Stimulated activated CD8-positive, alpha-beta memory T cell treated with anti-CD3 and anti-CD28 coated beads, Interleukin-7, amount 100 ng/mL, for 1 hour (primary cell): ENCODE measurements at places on chromosomes 3 and 15.
A peak's percentile ranks its signal among the peaks of the same experiment; 100 is the strongest.

- no peak for DNase-seq
These were observed 42.9 kb upstream of the MITF start for GRCh38 chr3:69696367-69696766.

GRCh38 chr3:188390343-188390718, 236.4 kb downstream of the LPP start:
- no peak for DNase-seq

GRCh38 chr3:144270100-144270499, 298.5 kb downstream of the DIPK2A start:
- DNase-seq = no peak

DNA sequence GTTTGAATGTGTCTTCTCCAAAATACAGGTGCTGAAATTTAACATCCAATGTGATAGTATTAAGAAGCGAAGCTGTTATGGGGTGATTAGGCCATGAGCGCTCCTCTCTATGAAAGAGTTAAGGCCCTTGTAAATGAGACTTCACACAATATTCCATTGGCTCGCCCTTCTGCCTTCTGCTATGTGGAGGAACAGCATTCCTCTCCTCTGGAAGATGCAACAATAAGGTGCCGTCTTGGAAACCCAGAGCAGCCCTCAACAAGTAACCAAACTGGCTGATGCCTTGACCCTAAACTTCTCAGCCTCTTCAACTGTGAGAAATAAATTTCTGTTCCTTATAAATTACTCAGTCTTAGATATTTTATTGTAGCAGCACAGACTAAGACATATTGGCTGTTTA, 874.6 kb downstream of the ROBO1 start:
- DNase-seq = no peak

GRCh38 chr3:43154980-43155379, 49.1 kb upstream of the POMGNT2 start:
- DNase-seq = no peak

DNA sequence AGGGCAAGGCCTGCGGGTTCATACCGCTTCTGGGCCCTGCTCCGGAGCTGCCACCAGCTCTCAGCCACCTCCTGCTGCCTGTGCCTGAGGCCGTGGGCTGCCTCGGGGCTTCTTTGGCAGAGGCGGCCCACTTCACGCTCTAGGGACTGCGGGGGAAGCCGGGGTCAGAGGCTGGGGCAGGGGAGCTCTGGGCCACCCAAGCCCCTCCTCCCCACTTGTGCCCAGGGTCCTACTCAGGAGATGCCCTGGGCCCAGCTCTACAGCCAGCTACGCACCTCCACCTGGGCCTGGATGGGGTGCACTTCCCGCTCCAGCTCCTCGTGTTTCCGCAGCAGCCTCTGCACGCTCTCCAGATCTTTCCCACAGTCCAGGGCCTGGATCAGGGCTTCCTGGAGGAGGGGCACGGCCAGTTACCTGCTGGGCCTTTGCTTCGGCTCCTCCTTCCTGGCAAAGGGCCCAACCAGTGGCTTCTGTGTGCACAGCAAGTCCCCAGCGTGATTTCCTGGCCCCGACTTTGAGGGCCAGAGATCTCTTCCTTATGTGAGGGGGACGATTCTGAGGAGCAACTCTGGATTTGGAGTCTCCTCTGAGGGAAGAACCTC, 24.0 kb downstream of the PLA2G4B start:
- DNase-seq = no peak

- no peak for DNase-seq
These were observed 32.6 kb upstream of the CHRNA7 start for GRCh38 chr15:31997711-31998110.

DNA sequence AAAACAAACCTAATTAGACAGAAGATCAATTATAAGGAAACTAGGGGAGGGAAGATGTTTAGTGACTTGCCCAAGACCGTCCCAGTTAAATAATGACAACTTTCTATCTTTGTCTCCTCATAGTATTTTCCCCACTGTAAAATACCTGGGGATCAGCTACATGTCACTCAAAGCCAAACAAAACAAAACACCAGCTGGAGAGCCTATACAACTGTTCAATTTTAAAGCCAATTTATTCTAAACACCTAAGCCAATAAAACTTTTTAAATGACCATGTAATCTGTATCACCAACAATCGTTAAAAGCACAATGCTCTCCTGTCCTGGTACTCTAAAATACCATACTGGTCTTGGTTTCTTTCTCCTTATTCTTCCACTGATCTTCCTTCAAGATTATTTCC, 168.4 kb downstream of the STAG1 start:
- no peak for DNase-seq

GRCh38 chr3:195087328-195087727, 183.6 kb downstream of the XXYLT1 start:
- no peak for DNase-seq

DNA sequence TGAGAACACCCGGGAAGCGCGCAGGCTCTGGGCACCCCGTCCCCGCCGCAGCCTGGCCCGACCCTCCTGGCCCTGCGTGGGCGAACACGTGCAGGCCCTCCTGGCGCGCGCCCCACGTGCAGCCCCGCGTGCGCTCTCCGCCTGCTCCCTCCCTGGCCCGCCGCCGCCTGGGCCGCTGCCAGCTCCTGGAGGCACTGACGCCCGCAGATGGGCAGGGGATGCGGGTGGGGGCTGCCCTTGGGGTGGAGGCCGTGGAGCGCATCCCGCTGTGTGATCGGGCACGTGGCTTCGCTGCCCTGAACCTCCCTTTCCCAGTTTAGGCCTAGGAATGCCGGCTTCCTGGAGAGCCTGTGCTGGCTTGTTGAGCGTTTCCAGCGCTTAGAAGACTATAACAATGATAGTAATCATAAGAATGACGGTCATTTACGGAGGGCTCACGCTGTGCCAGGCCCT, 104.6 kb upstream of the SLC6A6 start:
- DNase-seq = no peak

DNA sequence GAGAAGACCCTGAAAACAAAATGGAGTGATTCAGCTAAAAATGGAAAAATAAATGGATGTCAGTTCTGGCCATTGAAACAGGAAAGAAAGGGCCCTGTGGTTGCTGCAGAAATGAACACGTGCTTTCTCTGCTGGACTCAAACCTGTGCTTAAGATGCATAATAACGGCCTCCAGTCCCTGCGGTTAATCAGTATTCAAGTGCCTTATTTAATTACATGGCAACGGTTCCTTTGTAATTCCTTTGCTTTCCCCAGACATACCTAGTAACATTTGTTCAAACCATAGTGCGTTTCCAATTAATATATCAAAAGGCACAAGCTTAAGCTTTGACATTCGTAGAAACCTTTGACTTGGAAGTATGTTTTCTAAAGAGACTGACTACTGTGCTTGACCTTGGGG, 428.3 kb downstream of the GABRG3 start:
- no peak for DNase-seq

- no peak for DNase-seq
These were observed 24.2 kb upstream of the TM4SF4 start for GRCh38 chr3:149450281-149450680.

- no peak for DNase-seq
These were observed 36.0 kb downstream of the PARP14 start for GRCh38 chr3:122716667-122717066.

DNA sequence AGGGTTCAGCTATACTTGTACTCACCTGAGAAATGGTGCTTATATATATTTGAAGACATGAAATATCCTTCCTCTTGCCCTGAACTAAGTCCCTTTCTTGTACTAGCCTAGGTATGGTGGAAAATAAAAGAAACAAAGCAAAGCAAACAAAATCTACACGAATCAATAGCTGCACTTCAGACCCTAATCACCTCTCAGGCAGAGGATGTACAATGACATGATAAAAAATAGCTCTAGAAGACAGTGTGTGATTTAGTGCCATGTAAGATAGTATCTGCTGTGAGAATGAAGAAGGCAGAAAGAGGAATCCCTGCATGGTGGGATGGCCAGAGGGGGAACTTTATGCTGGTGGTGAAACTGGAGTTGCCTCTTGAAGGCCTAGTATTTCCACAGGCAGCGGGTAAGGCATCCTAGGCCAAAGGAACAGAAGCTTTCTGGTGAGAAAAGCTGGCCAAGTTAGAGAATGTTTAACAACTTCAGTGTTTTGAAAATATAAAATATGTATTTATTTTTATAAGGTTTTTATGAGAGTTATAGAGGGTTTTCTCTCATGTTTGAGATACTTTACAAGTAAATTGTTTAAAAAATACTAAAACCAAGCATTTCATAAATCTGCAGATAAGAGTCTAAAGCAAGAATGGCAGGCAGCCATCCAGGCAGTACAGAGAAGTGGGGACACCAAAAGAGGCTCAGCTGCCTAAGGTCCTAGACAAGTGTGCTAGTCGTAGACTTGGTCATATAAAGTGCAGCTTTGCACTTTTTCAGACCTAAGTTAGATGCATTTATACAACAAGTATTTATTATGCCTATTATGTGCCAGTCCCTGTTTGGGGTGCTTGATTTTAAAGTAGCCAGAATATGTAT, 14.9 kb downstream of the LEKR1 start:
- no peak for DNase-seq

DNA sequence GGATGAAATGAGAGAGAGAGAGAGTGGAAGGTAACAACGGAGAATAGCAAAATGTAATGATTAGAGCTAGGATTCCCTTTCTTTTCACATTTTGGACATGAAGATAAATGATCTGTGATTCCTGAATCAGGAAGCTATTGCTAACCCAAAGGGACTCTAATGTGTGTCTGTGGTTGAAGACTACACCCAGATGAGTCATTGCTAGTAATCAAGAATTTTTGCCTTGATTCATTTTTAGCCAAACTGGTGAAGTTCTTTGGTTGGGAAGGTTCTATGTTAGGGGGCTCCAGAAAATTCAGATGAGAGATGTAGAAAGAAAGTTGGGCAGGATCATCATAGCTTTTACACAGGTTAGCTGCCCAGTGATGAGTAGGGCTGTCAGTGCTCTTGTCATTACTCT, 116.4 kb downstream of the DUT start:
- DNase-seq = no peak

GRCh38 chr3:162780313-162780712, 1283.7 kb downstream of the OTOL1 start:
- no peak for DNase-seq

DNA sequence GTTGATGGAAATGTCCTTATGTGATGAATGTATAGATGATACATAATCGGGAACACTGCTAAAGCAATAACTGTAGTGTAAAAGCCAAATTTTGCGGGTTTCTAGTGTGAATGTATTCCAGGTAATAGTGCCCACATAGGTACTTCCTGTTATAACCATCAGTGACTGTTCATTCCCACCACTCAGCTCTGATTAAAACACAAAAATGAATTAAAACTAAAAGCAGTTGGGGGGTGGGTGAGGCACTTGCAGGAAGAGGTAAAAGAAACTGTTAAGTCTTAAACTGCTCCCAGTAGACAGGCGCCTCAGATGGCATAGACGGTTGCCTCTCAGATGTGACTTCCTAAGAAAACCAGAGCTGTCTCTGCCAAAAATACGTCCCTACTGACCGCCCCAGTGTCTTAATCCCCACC, 893 bp upstream of the MTHFS start:
- DNase-seq = no peak

DNA sequence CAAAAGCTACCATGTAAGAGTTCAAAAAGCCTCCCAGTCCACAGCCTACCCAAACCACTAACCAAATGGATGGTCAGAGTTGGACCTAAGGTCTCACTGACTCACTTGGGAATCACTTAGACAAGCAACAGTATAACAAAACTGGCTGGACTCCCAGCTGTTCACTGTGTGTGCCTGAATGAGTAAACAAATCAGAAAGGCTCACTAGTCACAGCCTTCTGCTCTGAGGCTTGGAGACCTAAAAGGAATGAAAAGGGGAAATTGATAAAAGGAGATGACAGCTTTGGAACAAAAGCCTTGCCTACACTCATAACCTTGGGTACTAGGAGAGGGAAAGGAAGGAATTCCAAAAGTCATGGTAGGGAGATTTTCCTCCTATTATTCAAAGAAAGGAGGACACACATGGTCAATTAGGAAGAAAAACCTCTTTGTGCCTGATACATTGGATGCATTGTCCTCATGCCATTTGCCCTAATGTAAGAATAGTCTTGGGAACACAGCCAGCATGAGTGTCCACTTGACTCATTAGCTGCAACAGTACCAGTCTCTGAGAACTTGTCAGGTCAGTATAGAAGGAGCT, 92.3 kb downstream of the FRMD5 start:
- DNase-seq = no peak

GRCh38 chr3:194344012-194344411, 7.1 kb downstream of the CPN2 start:
- DNase-seq = peak; percentile 55

- DNase-seq = no peak
These were observed 288.9 kb downstream of the EFHB start for GRCh38 chr3:19645093-19645492.

DNA sequence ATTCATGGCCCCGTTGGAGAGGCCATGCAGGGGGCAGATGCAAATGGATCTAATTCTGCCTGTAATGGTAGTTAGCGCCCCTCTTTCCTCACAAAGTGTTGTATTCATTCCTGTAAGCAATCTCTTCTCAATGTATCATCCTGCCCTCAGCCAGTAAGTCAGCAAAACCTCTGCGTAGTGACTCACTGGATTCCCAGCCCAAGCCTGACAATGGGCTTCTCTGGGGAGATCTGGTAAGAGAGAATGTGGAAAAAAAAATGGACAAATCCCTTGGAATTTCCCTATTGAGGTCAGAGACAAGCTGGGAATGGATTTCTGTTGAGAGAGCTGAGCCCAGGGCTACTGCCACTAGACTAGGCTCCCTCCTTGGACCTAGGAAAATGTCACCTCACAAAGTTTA, 25.4 kb downstream of the ADPGK start:
- no peak for DNase-seq

DNA sequence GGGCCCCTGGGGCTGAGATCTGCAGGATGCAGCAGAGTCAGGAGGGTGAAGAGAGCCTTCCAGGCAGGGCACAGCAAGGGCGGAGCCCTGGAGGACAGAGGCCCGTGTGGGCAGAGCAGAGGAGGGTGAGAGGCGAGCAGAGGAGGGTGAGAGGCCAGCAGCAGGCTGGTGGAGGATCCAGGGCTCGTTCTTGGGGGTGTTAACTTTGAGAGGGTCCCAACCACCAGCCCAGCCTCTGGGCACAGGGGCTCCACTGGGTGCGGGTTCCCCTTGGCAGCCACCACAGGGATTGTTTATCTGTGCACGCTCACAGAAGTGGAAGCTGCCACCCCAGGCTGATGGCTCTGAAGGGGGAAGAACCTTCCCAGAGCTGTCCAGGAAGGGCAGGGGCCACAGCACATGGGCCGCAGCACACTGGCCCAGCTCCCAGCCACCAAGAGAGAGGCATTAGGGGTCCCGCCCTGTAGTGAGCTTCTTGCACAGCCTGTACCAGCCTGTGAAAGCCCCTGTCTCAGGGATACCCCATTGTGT, 9.3 kb upstream of the PLXND1 start:
- DNase-seq = no peak

- DNase-seq = no peak
These were observed 216.0 kb upstream of the ZBTB20 start for GRCh38 chr3:115363071-115363470.

GRCh38 chr15:31752065-31752762, 278.1 kb upstream of the CHRNA7 start:
- DNase-seq = no peak

DNA sequence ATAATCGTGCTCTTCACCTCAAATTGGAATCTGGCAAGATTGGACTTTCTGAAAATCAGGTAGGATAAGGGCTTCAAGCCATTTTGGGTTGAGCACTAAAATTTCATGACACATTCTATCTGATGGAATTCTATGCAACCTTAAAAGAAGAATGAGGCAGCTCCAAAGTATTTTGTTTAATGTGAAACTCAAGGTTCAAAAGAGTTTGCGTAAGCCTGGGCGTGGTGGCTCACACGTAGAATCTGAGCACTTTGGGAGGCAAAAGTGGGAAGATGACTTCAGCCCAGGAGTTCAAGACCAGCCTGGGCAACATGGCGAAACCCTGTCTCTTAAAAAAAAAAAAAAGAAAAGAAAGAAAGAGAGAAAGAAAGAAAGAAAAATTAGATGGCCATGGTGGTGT, 3.6 kb upstream of the PLA1A start:
- no peak for DNase-seq
